ENCODE measurements at places on chromosomes 12 and 14.

DNA sequence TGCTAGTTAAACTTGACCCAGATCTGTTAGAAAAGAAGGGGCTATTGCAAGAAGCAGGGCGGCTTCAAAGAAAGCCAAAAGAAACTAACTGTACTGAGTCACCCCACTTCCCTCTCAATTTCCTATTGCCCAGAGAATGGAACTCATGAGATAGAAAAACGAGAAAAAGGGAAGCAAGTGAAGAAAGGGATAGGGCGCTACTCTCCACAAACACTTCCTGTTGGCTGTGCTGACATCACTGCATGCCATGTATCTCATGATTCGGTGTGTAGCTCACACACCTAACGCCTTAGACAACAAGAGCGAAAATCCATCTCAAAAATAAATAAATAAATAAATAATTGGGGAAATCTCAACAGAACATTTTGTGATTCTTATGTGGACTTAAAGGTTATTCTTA is 13.0 kb upstream of the P2RX4 start:
- no peak for DNase-seq

DNA sequence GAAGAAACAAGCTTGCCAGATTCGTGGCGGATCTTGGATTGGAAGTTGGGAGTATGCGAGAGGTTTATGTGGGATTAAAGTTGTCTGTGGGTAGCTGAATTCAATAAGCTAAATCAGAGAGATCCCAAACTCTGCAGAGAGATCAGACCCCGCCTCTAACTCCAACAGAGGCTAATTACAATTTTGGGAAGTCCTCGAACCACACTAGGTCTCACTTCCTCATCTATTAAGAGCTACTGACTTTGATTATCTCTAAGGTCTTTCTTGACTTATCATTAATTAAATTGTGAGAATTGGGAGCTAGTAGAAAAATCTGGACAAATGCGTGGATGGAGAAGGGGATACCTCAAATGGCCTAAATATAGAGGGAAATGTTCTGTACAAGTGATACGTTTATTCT is 9.1 kb downstream of the NTF3 start:
- DNase-seq: no peak

DNA sequence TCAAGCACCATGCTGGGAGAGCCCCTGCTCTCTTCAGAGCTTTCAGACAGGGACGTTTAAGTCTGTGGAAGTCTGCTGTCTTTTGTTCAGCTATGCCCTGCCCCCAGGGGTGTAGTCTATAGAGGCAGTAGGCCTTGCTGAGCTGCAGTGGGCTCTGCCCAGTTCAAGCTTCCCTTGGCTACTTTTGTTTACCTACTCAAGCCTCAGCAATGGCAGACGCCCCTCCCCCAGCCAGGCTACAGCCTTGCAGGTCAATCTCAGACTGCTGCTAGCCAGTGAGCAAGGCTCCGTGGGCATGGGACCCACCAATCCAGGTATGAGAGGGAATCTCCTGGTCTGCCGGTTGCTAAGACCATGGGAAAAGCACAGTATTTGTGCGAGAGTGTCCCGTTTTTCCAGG is 37.4 kb upstream of the C12orf71 start:
- no peak for DNase-seq

DNA sequence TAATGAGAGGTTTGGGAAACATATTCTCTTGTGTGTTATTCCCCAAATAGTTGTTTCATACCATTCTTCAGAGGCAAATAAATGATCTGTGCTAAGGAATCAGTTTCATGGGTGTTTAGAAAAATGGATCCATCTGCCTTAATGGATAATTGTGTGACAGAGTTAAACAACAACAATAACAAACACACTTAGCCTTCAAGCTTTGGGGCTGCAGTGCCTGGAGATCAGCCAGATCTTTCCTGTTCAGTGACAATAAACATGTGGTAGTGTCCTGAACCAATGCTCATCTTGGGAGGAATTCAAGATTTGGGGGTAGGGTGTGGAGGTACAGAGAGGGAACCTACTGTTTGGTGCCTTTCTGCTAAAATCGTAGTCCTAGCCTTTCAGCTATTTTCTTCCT is 93.7 kb upstream of the PRICKLE1 start:
- DNase-seq: no peak

DNA sequence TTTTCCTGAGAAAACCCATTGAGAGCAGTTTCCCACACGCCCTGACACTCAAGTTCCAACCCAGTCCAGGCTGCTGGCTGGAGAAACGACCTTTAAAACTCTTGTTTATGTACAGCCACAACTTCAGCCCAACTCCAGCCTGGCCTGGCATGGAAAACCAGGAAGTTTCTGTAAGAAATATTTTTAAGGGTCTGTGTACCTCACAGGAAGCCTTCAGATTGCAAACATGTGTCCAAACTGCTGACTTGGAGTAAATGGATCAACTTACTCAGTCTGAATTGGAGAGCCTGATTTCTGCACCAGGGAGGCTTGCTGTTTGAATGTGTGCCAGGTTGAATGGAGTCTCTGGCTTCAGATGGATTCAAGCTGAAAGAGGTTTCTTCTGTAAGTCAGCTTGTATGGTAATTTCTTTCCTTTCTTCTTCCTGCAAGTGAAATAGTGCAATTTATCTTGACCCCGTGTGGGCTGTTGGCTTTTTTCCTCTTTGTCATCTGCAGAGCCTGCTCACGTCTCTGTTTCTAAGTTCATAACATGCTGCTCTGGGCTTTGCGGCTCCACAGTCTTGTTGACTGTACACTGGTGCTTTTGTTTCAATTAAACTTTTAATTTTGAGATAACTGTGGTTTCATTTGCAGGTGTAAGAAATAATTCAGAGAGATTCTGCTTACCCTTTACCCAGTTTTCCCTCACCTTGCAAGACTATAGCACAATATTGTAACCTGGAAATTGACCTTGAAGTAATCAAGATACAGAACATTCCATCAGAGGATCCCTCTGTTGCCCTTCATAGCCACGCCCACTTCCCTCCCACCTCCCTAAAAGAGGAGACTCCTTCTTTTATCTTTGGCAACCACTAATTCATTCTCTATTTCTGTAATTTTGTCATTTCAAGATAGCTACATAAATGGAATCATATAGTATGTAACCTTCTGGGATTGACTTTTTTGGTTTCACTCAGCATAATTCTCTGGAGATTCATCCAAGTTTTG is 109.7 kb upstream of the PRMT8 start:
- no peak for DNase-seq

Data from stimulated activated effector memory CD8-positive, alpha-beta T cell treated with anti-CD3 and anti-CD28 coated beads, Interleukin-12 subunit alpha, Interleukin-12 subunit beta, amount 100 ng/mL, for 72 hours (primary cell).